ENCODE measurements at places on chromosomes 7 and 10.

GRCh38 chr10:10589540-10590303 is 427.9 kb upstream of the CELF2 start:
- DNase-seq: no peak

DNA sequence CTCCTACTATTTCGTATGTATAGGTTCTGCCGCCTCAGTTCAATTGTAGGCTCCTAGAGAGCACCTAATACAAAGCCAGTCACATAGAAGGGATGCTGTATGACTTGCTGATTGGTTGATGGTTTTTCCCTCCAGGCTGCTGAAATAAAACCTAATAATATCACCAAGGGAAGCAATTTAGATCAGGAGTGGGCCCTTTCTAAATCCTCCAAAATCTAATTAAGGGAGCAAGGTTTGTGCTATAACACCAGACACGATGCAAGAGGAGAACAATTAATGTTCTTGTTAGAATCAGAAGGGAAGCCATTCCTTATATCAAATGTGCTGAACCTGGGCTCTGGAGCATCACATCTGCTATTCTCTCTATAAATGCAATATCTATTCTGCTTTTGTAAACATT is 42.0 kb upstream of the SLC13A1 start:
- no peak for DNase-seq

- no peak for DNase-seq
Observed at GRCh38 chr10:125720002-125720382, 483 bp downstream of the EDRF1 start.

GRCh38 chr7:67033251-67033650 is 36.6 kb downstream of the TYW1 start:
- DNase-seq: no peak

- no peak for DNase-seq
Observed at GRCh38 chr7:31087351-31087750, 35.2 kb downstream of the ADCYAP1R1 start.

DNA sequence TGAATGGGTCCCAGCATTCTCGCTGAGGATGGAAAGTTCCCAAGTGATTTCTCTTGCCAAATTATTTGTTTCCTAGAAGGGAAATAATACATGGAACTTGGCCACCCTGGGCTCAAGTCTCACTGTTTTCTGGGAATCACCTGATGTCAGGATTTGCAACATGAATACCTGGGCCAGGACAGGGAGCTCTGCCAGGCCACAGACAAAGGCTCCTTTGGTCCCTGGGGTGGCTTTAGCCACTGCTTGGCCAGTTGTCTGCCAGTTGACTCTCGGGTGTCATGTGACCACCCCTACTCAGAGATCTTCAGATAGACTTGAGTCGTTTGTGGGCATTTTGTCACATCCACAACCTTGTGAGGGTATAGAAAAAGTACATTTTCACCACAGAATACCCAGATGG is 258.0 kb upstream of the HABP2 start:
- peak; percentile 67 for DNase-seq

- DNase-seq: no peak
Observed at GRCh38 chr7:5546626-5547025, 123.0 kb upstream of the TNRC18 start.

DNA sequence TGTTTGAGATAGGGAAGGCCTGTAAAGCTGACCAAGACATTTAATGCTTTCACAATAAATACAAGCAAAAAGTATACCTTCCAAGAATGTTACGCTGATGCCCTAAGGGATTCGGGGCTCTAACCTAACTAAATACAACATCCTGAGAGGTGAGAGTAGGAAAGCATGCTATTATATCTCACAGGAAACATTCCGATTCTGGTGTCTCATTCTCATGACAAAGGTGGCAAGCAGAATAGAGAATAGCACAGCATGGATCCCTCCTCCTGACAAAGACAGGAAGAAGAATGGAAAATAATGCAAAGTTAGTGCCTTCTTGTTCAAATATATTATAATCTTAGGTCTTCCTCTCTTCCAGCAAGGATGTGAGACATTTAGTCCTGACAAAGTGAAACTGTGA is 504.3 kb downstream of the TFEC start:
- DNase-seq: no peak

GRCh38 chr7:92052684-92053083 is 81.6 kb downstream of the CYP51A1 start:
- DNase-seq: no peak

DNA sequence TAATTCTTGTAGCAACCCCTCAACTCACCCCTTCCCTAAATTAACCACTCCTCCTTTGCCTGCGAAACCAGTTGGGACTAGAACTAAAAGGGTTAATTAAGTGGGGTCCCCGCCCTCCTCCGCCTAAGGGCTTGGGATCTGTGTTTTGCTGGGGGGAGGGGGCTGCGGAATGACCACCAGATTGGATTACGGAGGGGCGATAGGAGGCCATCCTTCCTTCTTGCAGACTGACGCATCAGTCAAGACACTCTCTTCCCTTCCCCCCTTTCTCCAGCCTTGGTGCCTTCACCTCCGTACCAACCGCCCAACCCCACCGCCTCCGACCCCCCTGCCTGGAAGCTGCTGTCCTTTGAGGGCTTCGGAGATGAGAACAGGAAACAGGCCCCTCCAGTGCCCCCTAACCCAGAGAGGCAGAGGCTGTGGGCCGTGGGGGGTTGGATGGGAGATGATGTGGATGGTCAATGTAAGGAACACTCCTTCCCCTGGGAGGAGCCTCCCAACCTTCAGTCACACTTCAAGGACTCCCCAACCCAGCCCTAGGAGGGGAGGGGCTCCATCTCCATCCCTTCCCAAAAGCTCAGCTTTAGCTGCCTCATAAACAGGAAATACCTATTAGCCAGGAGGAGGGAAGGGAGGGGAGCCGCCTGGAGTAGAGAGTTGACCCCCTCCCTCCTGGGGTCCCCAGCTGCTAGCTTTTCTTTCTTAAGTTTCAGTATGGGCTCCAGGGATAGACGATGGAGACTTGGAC is 997 bp upstream of the LDB1 start:
- DNase-seq: no peak

- DNase-seq: no peak
Observed at GRCh38 chr10:29479081-29479925, 155.5 kb downstream of the SVIL start.

GRCh38 chr7:3179456-3179855 is 121.6 kb upstream of the SDK1 start:
- DNase-seq: no peak

DNA sequence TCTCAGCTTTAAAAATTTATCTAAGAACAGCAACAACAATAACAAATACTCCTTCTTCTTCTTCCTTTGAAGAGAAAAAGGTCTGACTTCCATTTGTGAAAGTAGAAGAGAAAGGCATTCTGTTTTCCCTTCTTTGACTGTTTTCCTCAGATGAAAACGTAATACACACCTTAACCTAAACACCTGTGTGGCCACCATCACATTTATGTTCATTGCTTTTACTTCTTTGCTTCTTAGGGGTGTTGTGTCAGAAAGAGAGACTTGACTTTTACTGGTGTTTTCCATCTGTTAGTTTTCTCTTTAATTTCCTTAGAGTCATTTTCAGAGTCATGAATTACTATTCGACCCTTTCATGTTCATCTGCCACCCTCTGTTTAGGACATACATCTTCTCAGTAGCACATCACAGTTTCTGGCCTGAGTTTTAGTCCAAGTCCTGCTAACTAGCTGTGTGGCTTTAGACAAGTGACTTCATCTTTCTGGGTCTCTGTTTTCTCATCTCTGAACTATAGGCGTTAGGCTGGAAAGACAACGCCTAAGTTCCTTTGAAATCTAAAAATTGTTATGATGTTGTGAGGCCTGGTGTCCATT is 283.8 kb downstream of the GATA3 start:
- no peak for DNase-seq

GRCh38 chr7:116172353-116172752 is 38.0 kb upstream of the TES start:
- DNase-seq: no peak

GRCh38 chr7:148330124-148330818 is 260.3 kb upstream of the C7orf33 start:
- DNase-seq: no peak

DNA sequence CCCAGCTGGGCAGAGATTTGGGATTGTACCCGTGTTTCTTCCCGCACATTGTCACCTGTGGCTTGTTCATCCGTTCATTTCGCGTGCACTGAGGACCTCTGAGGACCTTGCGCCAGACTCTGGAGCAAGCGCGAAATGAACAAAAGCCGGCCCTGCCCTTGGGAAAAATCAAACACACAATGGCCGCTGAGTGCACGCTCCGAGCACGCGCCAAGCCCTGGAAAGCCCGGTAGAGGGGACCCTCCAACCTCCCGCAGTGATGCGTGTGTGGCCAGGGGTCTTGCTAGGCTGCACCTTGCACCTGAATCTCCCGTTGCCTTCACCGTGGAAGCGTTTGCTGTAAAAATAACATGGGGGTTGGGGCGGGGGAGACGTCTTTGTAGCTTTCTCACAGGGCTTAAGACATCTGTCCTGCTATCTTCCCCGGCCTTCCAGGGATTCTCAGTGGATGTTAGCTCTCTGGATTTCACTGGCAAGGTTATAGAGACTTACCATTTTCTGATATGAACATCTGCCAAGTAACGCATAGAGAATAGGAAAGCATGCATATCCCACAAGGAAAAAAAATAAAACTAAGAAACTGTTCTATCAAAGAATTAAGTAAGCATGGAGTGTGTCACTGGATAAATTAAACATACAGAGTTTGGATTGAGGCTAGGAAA is 37.3 kb downstream of the ZNF777 start:
- no peak for DNase-seq

GRCh38 chr10:50629495-50630122 is 5.9 kb upstream of the SGMS1 start:
- no peak for DNase-seq

DNA sequence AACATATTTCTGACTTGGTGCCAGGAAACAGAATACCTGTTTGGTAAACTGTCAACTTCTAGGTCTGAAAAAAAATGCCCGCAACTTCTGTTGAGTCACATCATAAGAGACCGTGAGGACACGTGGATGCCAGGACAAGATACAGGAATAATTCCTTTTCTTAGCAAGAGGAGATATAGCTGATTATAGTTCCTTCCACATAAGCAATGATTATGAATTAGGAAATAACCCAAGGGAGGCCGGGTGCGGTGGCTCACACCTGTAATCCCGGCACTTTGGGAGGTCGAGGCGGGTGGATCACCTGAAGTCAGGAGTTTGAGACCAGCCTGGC is 75.2 kb downstream of the CDC123 start:
- no peak for DNase-seq

- DNase-seq: peak; percentile 84
Observed at GRCh38 chr10:79093658-79094411, 25.1 kb downstream of the ZMIZ1 start.

GRCh38 chr7:148941598-148942275 is 57.6 kb upstream of the EZH2 start:
- DNase-seq: peak; percentile 70

GRCh38 chr7:27576360-27576944 is 86.2 kb downstream of the HIBADH start:
- no peak for DNase-seq

- no peak for DNase-seq
Observed at GRCh38 chr10:667096-667495, 22.4 kb downstream of the DIP2C start.

DNA sequence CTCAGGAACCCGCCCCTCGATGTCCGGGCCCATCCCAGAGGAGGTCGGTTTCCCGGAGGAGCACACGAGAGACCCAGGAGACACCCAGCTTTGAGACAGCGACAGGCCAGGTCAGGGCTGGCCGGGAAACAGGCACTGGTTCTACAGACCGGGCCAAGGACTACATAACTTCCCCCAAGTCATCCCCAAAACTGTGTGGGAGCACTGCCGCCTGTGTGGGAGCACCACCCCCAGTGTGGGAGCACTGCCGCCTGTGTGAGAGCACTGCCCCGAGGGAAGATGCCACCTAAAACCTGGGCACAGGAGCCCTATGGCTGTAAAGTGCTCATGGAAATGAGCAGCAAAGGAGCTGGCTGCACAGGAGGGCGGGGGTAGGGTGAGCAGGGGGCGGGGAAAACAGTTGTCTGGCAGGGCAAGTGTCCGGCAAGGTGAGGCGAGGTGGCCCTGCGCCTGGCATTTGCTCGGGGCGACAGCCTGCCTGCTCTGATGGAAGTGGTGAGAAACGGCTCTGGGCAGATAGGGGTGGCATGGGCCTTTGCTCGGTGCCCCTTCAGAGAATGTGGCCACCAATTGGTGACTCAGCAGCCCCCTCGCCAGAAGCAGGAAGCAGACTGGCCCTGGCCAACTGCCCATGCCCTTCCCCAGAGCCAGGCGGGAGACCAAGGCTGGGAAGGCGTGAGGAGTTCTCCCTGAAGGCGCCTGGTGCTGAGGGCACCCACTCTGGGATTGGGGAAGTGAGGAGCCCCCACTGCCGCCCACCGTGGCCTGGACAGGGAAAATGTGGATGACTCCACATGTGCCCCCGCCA is 26.2 kb downstream of the PAPOLB start:
- no peak for DNase-seq

All from breast epithelium (tissue), 4 donors.